Right ventricle myocardium inferior (tissue), 1 donor: ENCODE measurements at places on chromosomes 2 and 18. TPM values are rescaled to one million over a fixed set of nuclear protein-coding genes. Genes with fewer than 3 reads are reported as not detected.

Gene IL37
- total RNA-seq = not detected

Gene STK16
- total RNA-seq = 17.1 TPM

Gene NAT8
- not detected for total RNA-seq

Gene C2orf66
- not detected for total RNA-seq

Gene MLPH
- 79.0 TPM for total RNA-seq

Gene GRB14
- 22.1 TPM for total RNA-seq

Gene CNDP1
- not detected for total RNA-seq

Gene CPO
- total RNA-seq = 0.73 TPM

Gene IL1B
- not detected for total RNA-seq

Gene RAMP1
- total RNA-seq = 139 TPM

GRCh38 chr18:24913507-24914170 is 438.3 kb downstream of the ZNF521 start:
- DNase-seq = no peak

DNA sequence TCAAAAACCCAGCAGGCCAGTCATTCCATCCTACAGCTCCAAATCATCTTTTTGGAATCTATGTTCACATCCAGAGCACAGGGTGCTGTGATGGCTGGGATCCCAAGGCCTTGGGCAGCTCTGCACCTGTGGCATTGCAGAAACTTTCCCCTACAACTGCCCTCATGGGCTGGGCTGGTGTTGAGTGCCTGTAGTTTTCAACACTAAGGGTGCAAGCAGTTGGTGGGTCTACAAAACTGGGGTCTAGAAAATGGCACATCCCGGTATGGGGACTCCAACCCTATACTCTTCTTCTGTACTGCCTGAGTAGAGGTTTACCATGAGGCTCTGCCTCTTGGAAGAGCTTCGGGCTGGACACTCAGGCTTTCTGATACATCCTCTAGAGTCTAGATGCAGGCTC is 95.2 kb upstream of the TEKT4 start:
- peak; percentile 26 for DNase-seq

- peak; percentile 64 for DNase-seq
Measured at GRCh38 chr2:1743396-1744150, 742 bp downstream of the PXDN start.

DNA sequence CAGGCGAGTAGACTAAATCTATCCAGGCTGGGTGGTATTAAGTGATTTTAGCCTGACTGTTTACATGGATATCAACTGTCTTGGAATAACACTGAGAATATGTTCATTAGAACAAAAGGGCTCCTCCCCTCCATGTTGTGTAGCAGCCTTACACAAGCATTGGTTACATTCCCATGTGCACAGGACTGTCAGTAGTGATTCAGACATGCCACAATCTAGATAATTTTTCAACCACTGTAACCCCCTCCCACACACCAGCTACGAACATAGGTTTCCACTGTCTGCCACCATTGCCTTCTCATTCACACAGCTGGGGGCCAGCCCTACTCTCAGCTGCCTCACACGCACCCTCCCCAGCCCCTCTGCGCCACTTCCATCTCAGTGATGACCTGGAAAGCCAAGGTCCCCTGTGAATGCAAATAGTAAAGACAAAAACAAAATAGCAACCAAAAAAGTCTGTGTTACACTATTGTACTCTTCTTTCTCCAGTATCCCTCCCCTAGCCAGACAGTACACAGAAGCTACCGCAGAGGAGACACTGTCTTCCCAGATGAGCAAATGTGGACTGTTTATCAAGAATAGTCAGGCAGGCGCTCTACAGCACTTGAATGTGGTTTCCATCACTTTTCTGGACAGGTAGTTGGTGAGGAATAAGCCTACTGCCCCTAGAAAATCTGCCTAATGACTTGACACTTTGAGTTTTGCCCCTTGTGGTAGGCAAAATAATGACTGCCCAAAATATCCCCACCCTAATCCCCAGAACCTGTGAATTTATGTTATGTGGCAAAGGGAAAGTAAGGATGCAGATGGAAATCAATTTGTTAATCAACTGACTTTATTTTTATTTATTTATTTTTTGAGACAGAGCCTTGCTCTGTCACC is 27.9 kb upstream of the TYMS start:
- no peak for DNase-seq

DNA sequence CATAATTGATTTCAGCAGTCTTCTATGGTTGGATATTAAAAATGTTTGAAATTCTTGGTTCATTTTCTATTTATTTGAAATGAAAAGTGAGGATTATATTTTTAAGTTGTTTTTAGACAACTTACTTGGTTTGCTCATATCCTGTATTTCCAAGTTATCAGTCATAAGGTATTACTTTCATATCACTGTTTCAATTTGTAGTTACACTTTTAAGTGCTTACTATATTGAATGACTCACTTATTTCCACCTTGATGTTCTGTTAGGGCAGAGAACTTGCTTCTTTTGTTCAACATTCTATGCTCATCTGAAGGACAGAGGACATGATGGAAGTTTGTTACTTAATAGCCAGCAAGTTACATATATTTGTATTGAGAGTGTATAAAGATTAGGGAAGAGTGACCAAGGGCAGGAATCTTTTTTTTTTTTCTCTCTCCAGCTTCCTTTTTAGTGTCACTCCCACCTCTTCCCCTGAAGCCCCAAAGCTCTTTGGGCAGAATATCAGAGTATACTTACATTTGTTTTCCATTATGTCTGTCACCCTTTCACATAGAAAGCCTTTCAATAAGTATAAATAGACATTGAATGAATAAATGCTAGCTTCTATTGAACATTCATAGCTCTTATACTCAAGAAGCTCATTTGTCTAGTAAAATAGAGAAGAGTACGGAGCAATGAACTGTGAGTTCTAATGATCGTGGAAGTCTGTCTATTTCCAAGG is 28.1 kb downstream of the PIK3C3 start:
- DNase-seq = no peak

GRCh38 chr2:133157141-133157540 is 411.1 kb downstream of the NCKAP5 start:
- no peak for DNase-seq

DNA sequence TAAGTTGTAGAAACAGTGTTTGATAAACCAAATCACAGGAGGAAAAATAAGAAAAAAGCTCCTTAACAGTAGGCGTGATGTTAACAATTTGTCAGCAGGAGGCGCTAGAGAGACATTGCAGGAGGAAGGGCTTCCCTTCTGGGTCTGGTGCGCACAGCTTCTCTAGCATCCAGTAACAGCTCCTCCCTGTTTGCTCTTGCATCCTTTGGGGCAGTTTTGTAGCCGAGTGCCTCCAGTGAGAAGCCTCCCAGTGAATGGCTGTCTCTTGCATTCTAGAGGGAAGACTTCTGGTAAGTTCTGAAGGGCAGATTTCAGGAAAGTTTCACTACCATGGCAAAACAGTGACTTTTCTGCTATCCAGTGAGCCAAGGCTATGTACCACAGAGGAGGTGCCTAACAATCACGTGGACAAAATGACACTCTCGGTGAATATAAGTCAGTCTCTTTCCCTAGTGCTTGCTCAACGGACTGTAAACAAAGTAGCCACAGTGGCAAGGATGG is 9.5 kb upstream of the ZNF396 start:
- DNase-seq = no peak

DNA sequence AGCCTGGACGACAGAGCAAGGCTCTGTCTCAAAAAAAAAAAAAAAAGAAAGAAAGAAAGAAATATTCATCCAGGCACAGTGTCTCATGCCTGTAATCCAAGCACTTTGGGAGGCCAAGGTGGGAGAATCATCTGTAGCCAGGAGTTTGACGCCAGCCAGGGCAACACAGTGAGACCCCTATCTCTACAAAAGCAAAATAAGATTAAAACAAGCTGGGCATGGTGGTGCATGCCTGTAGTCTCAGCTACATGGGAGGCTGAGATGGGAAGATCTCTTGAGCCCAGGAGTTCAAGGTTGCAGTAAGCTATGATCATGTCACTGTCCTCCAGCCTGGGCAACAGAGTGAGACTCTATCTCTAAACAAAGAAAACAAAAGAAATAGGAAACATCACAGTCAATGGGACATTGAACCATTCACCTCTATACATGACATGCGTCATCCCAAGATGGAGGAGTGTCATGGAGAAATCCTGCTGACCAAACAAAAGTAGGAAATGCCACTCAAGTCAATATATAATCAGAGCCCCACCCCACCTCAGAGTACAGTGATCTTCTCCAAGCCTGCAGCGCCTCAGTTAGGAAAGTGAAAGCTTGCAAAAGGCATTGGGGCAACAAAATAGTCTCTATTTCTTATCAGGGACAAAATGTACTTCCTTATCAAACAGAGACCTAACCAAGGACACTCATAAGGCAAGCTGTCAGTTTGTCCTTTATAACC is 9.8 kb downstream of the FEV start:
- no peak for DNase-seq

- DNase-seq = no peak
Measured at GRCh38 chr2:179139506-179139905, 89.6 kb upstream of the CCDC141 start.

GRCh38 chr2:185202381-185202780 is 536.2 kb upstream of the FSIP2 start:
- no peak for DNase-seq

- DNase-seq = no peak
Measured at GRCh38 chr2:77519164-77519887, 2.9 kb downstream of the LRRTM4 start.

- no peak for DNase-seq
Measured at GRCh38 chr2:230414302-230414701, 1.7 kb upstream of the SP100 start.

DNA sequence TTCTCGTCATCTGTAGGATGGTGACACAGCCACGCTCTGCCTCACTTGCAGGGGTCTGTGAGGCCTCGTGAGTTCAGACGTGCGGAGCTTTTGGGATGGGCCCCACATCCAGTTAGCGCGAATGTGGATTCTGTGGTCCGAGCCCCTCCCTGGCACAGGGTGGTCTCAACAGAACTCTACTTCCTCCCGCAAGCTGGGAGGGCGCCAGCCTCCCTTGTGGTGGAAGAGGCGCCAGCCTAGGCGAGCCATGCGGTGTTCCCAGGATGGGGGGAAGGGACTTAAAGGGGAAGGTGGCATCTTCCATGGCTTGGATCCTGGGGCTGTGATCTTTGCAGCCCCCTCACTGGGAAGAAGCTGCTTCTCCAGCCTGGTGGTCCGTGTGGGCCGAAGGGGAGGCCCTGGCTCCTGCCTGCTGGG is 1.4 kb downstream of the SNORC start:
- DNase-seq = no peak

DNA sequence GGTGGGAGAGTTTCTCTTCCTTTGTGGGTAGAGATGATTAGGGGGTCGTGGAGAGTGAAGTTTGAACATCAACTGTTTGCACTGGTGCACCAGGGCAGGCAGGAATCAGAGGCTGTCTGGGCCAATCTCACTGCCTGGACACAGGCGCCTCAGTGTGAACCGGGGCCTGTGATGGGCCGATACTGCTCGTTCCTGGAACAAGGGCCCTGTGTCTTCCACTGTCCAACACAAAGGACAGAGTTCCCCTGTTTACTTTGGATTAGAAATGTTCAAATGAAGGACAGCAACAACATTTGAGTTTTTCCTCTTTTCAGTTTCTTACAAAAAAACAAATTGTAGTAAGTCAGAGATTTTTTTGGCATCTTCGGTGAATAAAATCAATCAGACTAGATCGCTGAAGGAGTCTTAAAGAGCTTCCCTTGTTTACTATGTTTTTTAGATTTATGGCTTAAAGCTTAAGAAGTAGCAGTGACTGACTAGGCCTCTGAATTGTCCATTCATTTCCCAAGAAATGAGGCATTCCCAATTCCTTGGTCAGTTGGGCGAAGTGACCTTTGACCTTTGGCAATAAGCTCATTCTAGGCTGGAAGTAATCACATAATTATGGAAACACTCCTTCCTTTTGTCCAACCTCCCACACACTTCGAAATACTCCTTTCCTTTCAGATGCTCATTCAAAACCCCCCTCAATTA is 11.6 kb upstream of the TGFA start:
- DNase-seq = no peak

DNA sequence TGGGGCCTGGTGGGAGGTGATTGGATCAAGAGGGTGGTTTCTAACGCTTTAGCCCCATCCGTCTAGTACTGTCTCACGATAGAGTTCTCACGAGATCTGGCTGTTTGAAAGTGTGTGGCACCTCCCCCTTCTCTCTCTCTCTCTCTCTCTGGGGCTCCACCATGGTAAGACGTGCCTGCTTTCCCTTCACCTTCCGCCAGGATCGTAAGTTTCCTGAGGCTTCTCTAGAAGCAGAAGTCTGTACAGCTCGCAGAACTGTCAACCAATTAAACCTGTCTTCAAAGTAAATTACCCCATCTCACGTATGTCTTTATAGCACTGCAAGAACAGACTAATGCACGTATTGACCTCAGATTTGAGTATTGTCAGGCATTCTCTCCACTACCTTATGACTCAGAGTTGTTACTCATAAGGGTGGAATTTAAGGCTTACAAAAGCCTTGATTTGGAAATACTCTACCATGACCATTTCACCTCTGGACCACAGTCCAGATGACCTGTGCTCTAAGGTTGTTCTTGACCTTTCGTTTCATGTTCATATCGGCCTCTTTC is 99.5 kb upstream of the AGAP1 start:
- no peak for DNase-seq

- DNase-seq = no peak
Measured at GRCh38 chr18:67261931-67262552, 254.5 kb downstream of the DSEL start.

DNA sequence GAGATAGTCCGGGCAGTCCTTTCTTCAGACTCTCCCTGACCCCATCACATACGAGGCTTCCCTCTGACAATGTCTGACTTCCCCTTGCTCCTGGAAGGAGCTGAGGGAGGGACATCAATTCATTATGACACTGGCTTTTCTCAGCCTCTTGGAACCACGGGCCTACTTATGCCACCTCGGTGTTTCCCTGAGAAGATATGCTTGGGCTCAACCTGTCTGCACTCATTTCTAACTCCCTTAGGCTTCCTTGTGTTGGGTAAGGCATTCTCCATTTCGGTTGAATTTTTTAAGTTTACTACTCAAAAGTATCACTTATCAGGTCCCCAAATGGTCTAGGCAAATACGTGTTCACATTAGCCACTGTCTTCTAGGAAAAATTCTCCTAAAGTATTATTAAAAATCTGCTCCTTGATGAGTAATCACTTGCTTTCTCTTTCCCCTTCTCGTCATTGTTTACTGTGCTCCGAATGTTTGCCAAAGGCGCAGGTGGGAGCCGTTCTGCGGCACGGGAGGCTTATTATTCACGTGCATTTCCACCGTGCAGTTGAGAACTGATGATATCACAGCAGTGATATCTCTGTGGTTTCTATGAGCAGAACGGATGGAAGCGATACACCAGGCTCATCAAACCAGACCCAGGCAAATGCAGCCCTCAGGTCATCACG is 33.1 kb downstream of the ARL4C start:
- no peak for DNase-seq

GRCh38 chr18:28760299-28760698 is 583.4 kb upstream of the CDH2 start:
- DNase-seq = no peak

GRCh38 chr18:46480226-46480625 is 176.8 kb downstream of the LOXHD1 start:
- DNase-seq = no peak

- no peak for DNase-seq
Measured at GRCh38 chr2:28613633-28614501, 118.0 kb downstream of the PLB1 start.
